Stimulated activated CD8-positive, alpha-beta memory T cell treated with anti-CD3 and anti-CD28 coated beads, Interleukin-2, amount 100 ng/mL, for 1 hour (primary cell): ENCODE measurements at places on chromosomes 2 and 18.

- no peak for DNase-seq
These were observed 78.4 kb upstream of the FZD7 start for GRCh38 chr2:201955231-201955630.

DNA sequence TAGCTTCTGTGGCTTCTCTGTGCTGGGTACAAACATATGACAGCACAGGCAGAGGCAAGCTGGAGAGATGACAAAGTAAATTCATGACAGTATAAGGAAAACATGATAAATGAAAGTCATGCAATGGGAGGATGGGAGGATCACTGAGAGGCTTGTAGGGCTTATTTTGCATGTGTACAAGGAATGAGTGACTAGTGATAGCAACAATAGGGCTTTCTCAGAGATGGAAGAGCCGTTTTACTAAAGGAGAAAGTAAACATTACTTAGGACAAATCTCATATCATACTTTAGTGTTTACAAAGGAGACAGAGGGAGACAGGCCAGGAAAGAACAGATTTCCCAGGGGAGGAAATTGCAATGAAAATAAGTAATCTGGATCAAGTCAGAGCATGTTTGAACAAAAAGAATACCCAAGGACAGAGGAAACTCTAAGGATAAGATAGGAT is 82.5 kb upstream of the RBMS1 start:
- no peak for DNase-seq

DNA sequence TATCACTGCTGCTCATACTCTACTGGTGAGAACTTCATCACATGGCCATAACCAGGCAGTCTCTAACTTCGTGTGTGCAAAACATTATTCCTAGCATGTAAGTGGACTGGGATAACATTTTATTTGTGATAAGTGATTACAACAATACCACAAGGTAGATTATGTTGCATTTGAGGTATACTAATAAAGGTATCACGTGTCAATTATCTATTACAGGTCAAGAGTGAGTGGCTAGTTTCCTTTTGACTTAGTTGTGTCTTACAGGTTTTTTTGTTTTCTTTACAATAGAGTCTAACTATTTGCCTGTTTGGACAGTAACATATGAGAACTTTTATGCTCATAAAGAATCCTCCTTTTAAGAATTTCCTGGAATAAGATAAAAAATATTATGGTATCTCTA is 67.2 kb upstream of the DSC1 start:
- no peak for DNase-seq

DNA sequence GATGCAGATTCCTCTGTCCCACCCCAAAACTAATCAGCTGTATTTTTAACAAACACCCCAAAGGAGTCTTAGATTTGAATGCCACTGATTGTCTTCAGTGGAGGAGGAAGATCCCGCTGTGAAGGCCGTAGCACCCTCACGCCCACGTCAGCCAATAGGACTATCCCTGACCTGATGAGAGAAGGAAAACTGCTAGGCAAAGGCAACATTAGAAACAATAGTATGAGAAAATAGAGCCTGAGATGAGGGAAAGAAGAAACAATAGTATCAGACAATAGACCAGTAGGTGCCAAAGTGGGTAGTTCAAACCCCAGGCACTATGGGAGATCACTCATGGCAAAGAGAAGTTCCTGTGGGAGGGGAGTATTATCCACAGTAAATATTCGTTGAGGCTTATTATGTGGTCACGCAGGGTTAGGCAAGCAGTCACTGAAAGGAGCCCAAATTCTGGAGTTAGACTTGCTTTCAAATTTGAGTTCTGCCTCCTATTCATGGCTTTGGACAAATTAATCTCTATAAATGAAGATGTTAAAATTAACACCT is 2.8 kb downstream of the PCBP1 start:
- no peak for DNase-seq

GRCh38 chr2:27721335-27721734 is 50.2 kb upstream of the MRPL33 start:
- DNase-seq: no peak

DNA sequence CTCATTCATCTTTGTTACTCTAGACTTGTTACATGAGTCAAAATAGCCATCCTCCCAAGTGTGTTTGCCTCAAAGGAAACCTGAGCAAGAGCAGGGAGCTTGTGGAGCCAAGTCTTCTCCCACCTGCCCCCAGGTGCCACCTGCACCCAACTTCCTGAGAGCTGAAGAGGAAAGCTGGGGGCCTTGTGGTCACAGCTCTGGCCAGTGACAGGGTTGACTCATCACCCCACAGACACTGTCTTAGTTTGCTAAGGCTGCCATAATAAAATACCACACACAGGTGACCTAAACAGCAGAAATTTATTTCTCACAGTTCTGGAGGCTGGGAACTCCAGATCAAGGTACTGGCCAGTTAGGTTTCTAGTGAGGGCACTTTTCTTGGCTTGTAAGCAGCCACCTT is 99.6 kb downstream of the TPGS2 start:
- no peak for DNase-seq

- no peak for DNase-seq
These were observed 47.0 kb downstream of the ACKR3 start for GRCh38 chr2:236616624-236617023.

- no peak for DNase-seq
These were observed 48.9 kb upstream of the STPG4 start for GRCh38 chr2:47203995-47204394.

GRCh38 chr2:140905083-140905781 is 1225.6 kb downstream of the LRP1B start:
- DNase-seq: no peak

DNA sequence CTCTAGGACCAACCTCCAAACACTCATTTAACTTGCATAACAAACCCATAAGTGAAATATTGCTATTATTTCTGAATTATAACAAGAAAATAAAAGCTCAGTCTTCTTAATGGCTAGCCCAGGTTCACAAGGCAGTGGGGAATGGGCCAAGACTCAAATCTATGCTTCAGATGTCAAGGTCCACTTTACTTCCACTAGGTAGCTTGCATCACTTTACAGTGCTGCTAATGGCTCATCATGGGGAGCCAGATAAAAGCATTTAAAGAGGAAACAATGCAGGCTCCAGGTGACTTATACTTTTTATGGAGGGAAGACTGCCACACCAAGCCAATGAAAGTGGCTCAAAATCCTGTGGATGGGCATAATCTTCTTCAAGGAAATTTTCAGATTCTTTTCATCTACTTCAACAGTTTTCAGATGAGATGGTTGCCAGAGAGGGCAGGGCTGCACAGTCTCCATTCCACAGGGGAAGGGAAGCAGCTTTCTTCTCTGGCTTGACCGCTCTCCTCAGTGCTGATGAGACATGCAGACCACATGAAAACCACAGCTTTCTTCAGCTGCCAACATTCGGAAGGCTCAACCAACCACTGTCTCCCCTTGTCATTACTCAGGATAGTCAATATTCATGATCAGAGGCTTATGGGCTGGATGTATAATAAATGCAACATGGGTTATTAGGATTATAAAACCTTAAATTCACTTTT is 361.9 kb upstream of the MEX3C start:
- no peak for DNase-seq

- DNase-seq: no peak
These were observed 240.8 kb downstream of the PLCL1 start for GRCh38 chr2:198045227-198045626.
